CD4-positive, alpha-beta T cell treated with Interleukin-6 at 100 ng/mL for 8 hours (primary cell): ENCODE measurements at places on chromosomes 2 and 18.

DNA sequence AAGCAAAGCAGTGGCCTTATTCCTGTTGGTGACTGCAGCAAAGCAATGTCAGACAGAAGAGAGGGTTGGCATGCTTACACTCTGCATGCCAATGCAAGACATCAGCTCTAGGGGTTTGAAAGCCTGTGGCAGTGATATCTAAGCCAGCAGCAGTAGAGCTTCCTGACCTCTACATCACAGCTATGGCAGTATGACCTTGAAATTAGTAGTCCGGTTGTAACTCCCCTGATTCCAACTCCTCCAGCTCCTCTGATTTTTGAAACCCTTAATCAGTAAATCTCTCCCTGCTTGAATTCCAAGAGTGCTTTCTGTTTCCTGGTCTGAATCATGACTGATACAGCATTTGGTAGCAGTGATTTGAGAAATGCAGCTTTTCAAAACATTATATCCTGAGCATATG, 60.0 kb upstream of the LRP1B start:
- DNase-seq: no peak

DNA sequence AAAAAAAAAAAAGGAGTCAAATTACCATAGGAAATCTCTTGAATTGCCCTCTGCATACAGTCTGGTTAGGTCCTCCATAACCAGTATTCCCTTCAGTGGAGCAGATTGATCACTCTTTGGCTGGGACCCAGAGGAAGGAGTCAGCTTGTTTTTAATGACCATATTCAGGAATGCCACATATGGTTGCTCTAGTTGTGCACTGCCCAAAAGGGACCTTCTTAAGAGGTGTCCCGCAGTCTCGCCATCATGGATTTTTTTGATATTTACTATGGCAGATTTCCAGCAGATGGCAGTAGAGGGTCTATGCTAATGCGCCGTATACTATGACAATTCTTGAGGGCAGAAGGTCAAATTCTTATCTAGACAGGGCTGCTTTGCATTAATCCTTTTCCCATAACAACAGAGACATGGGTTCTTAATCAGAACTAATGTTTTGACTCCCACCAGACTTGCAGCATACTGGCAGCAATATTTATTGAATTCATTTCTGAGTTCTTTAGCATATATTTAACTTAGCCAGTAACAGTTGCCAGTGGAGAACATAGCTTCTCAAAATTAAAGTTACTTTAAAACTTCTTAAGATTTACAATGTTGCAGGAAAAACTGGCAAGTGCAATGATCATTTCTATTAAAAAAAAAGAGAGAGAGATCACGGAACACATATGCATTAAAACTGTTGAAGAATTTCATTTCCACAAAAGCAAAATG, 31.8 kb upstream of the INPP4A start:
- DNase-seq: peak; percentile 67

DNA sequence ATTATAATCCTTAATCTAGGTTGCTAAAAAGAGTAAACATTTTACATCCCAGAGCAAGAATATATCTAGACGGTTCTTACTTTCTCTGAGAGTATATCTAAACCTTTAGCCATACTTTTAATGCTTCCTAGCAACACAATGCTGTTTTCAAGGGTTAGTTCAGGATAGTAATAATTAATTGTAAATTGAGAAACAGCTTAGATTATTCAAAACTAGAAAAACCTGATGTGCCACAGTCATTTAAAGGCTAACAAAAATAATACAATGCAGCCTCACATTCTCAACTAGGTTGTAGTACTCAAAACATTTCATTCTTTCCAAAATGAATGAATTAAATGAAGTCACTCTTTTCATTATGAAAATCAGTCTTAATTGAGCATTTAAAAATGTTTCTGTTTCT, 103.2 kb upstream of the OTX1 start:
- no peak for DNase-seq

DNA sequence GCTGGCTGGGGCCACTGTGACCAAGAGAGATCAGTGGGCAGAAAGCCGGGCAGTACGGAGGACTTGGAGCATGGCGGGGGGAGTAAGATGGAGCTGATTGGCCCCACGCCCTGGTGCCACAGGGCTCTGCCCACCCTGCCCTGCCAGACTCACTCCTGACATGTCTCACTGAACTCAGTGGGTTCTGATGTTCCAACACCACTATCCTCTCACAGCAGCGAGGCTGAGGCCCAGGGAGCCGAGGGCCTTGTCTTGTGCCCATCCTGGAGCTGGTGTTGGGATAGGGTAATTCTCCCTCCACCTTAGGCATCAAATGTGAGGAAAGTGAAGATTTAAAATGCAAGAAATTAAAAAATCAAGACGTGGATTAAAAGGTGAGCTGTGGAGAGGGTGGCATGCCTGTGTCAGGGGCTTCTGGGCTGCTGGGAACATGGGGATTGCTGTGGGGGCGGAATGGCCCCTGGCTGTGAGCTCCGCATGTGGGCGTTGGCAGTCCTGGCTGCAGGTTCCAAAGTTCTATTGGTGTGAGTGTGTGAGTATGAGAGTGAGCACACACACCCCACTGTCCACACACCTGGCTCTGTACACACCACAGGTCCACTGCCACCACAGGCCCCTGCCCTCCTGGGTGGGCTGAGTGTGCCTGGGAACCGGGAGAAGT, 283.5 kb upstream of the HS6ST1 start:
- DNase-seq: no peak

DNA sequence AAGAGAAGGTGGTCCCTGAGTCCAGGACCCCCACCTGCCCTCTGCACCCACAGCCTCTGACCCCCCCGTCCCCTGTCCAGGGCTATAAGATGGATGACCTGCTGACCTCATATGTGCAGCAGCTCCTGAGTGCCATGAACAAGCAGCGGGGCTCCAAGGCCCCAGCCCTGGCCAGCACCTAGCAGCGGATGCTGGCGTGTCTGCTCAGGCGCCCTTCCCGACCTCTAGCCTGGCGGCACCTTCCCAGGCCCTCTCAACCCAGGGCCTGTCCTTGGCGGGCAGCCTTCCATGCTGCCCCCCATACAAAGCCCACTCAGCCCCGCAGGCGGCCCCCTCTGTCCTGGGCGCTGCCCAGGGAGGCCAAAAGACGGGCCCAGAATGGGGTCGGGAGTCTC, 8.7 kb upstream of the GPR17 start:
- DNase-seq: no peak

DNA sequence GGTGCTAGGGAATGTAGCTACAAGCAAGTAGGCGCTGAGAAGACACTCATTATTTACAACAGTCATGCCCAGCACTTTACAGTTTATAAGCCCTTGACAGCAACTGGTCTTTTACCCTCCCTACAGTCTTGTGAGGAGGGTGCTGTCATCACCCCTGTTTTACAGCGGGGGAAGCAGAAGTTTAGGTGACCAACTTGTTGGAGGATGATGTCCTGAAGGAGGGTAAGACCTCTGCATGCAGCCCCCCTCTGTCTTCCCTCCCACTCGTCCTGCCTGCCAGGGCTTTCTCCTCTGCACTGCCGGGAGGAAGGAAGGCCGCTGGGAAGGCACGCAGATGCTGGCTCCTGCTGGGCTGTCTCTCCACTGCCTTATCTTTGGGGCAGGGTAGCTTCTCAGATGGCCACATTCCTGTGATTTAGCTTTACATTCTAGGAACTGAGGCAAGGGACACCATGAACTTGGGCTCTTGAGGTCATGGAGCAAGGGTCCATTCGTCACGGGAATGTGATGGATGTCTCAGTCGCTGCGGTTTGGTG, 972 bp downstream of the IL1R1 start:
- no peak for DNase-seq

GRCh38 chr2:9378433-9379390, 44.6 kb downstream of the ITGB1BP1 start:
- DNase-seq: no peak

- no peak for DNase-seq
Observed at GRCh38 chr18:72201032-72201431, 343.1 kb downstream of the CBLN2 start.

DNA sequence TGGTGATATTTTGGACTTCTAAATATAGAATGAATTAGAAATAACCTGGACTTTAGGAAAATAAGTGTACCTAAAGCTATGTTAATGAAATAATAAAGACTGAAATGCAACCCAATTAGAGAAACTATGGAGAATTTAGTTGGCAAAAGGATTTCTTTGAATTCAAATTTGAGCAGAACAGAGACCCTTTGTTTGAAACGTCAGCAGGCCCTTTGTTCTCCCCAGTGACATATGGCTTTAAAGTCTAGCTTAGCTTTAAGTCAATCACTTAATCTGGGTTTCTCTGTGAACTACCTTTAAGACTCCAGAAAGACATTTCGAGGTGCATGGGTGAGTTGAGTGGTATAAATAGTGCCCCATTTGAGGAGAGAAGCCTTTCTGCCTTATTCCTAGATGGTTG, 130.5 kb upstream of the CREB1 start:
- no peak for DNase-seq

DNA sequence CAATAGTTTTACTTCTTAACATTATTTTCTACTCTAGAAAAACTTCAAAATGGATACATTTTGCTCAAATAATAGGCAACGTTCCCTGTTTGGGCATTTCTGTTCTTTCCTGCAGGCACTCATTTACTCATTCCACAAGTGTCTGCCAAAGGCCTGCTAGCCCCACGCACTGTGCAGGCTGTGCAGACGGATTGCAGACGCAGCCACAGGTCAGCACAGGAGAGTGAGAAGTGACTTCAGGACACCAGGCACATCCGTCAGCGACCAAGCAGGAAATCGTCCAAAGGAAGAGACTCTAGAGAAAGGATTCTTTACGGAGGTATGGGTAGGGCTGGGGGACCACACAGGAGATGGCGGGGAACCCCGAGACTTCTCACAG, 103.0 kb upstream of the AGAP1 start:
- no peak for DNase-seq

- DNase-seq: no peak
Observed at GRCh38 chr2:10370390-10370789, 67.7 kb downstream of the HPCAL1 start.

DNA sequence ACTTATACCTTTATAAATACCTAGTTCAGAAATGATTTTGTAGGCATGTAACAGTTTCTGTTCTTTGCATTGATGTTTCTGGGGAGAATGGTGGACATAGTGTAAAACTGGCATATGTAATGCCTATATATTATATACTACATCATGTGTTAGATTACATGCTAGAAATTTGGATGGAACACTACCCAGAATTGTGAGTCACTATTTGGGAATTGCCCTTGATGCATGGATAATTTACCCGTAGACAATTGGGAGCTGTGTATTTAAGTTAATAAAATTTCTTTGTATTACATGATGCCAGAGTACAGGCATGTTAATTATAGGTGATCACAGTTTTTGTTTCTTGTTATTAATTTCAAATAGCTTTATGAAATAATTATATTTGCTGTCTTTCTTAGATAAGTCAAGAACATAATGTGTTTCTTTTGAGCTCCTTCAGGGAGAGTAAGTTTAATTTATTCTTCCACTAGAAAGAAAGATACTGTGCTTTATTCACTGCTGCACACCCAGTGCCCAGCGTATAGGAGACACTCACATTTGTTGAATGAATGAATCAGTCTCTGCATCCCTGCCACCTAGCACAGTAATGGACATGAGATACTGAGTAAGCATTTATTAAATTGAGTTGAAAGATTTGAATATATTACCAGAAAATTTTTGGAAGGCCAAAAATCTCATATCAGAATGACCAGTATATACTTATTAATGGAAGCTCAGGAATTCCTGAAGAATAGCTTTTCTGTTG, 16.9 kb downstream of the ACSL3 start:
- DNase-seq: no peak

DNA sequence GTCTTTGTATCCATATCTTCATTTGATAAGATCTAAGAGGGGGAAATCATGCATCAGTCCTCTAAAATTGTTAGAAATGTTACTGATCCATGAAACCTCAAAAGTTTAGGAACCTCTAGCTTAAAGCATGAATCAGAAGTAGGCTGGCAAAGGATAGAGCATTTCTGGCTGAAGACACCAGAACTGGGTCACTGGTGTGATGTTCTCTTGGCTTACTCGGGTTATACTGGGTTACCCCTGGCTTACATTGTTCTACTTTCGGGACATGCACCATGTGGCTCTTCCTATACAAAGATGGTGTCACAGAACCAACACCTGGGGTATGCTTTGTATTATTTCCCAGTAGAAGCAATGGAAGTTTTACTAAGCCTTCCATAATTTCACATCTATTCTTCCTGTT, 83.2 kb upstream of the TNP1 start:
- DNase-seq: no peak

DNA sequence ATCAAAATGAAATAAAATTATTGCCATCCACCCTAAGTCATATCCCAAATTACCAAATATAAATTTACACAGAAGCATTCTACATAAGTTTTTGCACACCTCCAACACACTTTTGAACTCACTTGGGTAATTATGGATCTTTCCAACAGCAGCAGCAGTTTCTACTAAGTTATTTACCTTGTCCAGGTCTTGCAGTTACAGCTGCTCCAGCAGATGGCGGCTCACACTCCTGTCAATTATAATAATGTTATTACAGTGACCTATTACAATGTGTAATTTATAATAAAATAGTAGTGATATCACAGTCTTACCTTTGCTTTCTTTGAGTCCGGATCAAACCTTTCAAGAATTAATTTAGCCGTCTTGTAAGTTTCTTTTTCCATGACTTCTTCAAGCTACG, 37.9 kb downstream of the LNPK start:
- no peak for DNase-seq

GRCh38 chr2:170156592-170156991, 21.4 kb upstream of the MYO3B start:
- DNase-seq: no peak

DNA sequence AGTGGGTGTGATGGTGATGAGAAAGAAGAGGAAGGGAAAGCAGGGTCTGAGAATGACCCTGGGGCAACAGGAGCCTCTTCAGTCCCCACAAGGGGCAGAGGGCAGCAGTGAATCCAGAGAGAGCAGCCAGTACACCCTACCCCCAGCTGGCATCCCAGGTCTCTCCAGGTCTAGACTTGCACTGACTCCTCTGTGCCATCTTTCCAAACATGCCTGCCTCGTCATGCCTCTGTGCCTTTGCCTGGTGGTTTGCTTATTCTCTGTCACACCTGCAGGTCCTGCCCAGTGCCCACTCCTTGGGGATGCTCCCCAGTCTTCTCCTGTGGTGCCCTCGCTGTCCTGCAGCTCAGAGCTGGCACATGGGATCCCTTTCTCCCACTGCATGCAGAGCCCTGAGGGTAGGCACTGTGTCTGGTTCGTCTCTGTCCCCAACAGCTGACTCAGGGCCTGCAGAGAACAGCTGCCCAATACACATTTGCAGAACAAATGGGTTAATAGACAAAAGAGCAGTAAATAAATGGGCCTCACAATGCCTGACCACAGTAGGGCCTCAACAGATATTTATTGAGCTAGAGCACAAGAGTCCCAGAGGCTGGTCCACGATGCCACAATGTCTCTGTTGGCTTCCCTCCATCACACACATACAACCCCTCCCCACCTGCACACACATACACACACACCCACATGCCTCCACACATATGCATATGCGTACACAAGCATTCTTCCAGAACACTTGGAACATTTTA, 89.8 kb downstream of the HS1BP3 start:
- no peak for DNase-seq
